ENCODE measurements at places on chromosomes 3 and 15.

DNA sequence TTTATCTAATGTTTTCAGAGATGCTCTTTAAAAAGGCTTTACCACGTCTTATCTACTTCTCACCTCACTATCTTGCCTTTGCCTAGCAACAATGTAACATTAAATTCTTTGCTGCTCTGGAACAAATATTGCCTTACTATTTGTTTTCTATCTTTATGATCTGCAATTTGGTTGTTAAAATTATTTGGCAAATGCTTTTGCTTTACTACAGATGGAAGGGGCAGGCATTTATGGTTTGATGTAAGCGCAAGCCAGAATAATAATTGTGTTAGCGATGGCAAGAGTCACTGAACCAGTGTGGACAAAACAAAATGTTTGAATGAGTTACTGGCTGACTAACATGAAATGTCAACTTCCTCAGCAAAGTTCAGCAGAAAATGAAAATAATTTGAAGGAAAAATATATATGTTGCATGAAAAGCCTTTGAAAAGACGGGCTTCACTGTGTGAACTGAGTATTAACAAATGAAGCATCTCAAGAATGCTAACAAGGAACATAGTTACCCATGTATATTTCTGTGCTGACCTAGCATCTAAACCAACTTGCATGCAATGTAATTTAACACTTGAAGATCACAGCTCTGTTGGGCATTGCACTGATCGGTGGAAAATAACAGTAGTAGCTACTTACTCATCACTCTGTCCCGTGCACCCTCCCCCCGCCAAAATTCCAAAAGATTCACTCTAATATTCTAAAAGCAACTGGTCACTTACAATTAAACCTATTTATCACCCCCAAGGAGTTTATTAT is 454.0 kb upstream of the ARHGEF26 start:
- no peak for DNase-seq

DNA sequence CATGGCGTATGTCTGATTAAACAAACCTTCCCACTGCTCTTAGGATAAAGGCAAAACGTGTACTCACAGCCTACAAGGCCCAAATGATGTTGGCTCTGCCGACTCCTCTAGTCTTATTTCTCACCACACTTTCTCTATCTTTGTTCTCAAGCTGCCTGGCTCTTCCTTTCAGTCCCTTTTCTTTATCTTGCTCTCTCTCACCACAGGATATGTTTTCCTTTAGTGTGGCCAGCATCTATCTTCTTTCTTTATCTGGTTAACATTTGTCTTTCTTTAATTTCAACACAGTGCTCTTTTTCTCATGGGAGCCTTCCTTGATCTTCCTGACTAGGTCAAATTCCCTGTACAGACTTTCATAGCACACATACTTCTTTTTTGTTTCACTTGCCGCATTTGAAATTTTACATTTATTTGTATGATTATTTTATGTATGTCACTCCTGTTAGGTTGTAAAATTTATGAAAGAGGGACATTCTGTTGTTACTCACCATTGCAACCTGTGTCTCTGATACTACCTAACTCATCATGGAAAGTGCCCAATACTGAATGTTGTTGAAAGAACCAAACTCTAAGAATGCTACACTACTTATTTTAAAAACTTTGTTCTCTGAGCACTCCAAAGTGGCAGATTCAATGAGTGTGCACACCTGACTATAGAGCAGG is 328.9 kb upstream of the CBLB start:
- no peak for DNase-seq

- DNase-seq: no peak
Measured at GRCh38 chr15:57310876-57311275, 65.4 kb upstream of the CGNL1 start.

GRCh38 chr3:188947401-188948280 is 224.1 kb upstream of the TPRG1 start:
- DNase-seq: no peak

DNA sequence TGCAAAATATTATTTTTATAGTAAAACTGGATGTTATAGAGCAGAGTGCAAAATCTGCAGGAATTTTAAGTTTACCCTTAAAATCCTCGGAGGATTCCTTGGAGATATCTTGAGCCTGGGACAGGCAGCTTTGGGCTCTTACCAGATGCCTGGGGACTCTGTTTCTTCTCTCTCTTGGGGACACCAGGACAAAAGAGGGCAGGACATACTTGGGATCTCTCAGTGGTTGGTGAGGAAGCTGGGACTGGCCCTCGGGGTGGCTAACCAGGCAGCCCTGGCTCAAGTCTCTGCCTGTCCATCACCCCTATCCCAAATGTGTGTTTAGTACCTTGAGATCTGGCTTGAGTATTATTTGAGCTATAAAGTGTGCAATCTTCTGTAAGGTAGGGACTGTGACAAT is 38.6 kb downstream of the TKT start:
- DNase-seq: no peak

- no peak for DNase-seq
Measured at GRCh38 chr3:69005791-69006482, 7.5 kb downstream of the EOGT start.

DNA sequence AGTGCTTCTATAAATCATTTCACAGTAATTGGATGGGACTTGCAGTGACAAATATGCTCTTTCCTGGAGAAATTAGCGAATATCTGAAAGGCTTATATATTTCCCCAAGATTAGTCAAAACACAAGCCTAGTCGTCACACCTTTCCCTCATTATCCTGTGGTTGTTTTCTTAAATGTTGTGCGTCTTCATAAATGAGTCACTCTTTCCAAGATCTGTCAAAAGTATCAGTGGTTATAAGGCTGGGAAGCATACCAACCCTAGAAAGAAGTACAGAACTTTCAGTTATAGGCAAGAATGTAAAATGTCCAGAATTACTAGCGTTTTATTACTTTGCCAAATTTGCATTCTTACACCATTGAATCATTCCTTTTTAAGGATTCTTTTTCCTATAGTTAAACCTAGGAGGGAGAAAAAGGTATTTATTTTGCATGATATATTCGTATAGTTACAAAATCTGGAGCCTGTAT is 33.6 kb downstream of the TMEM212 start:
- no peak for DNase-seq

GRCh38 chr3:21484828-21485144 is 266.2 kb downstream of the ZNF385D start:
- DNase-seq: no peak

DNA sequence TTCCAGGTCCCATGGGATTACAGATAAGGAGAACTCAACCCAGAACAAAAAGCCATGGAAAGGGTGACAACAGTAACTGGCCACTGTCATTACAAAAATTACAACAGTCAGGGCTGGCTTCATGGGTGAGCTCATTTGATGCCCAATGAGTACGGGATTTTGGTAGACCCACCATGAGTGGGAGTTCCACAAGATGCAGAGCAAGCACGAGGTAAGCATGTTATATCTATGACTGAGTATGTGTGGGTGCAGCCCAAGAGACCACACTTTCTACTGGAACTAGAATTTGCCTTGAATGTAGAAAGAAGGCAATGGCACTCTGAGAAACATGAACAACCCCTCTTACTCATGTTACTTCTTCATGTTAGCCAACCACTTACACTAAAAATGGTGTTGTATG is 83.3 kb downstream of the IGF2BP2 start:
- DNase-seq: no peak

DNA sequence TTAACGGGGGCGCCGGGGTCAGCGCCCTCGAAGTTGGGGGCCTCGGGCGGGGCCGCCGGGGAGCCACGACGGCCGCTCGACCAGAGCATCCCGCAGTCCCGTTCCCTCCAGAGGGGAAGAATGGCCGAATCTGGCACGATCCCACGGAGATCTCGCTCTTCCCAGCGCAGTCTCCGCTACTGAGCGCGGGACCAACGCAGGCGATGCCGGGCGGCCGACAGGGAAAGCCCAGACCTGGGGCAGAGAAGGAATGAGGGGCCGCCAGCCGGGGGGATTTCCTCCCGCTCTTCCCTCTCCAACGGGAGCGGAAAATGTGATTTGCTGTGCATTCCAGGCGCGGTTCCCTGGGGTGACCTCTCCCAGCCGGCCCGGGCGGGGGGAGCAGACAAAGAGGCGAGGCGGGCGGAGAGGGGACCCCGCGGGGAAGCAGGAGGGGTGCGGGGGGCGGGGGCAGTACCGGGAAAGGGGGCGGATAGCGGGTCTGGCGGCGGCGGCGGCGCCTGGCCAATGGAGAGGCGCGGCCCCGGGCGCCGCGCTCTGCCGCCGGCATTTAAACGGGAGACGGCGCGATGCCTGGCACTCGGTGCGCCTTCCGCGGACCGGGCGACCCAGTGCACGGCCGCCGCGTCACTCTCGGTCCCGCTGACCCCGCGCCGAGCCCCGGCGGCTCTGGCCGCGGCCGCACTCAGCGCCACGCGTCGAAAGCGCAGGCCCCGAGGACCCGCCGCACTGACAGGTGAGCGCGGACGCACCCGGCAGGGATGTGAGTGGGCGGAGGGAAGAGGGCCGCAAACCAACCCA is at the start of gene GREM1:
Gene GREM1 (plus strand): TSS at position 579 of the 801 bp plus-strand sequence. CDS start 12,687 bp downstream, outside the sequence.
- DNase-seq: no peak

- DNase-seq: no peak
Measured at GRCh38 chr3:77160931-77161497, 121.1 kb downstream of the ROBO2 start.

- DNase-seq: no peak
Measured at GRCh38 chr3:14517601-14518431, 22.3 kb downstream of the GRIP2 start.

GRCh38 chr15:91624353-91624968 is 229.0 kb upstream of the SLCO3A1 start:
- DNase-seq: no peak

DNA sequence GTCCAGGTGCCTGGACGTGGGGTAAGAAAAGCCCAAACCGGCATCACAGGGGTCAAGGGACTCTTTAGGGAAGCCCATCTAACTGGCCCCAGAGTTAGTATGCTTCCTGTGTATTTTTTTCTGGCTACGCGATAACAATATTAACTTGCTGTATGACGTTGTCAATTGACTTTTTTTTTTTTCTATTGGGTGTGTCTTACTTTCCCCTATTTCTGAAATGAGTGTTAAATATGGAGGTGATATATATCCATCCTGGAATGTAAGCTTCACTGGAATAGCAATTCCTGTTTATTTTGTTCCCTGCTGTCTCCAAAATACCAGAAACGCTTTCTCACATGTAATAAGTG is 598 bp upstream of the GMNC start:
- DNase-seq: no peak

DNA sequence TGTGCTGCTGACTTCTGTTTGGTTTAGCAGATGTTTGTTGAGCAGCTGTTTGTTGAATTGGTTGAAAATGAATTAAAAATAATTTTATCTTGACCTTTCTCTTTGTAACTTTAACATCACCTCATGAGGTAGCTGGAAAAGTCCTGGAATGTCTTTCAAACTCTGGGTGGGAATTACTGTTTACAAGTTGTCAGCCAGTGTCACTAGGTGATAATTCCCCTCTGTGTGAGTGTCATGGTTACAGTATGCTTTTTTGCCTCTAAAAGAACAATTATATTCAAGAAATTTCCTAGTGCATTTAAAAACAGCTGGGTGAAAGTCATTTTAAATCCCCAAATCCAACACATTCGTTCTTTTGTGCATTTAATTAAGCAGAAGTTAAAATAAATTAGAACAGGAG is 113.2 kb downstream of the PTPRG start:
- DNase-seq: no peak

DNA sequence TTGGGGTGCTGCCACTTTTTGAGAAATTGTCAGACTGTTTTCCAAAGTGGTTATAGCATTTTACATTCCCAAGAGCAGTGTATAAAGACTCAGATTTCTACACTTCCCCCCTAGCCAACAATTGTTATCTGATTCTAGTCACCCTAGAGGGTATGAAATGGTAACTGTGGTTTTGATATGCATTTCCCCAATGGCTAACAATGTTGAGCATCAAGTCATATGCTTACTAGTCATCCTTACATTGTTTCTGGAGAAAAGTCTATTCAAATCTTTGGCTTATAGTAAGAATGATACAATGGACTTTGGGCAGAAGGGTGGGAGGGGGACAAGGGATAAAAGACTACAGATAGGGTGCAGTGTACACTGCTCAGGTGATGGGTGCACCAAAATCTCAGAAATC is 73.3 kb downstream of the CSNK1G1 start:
- DNase-seq: no peak

DNA sequence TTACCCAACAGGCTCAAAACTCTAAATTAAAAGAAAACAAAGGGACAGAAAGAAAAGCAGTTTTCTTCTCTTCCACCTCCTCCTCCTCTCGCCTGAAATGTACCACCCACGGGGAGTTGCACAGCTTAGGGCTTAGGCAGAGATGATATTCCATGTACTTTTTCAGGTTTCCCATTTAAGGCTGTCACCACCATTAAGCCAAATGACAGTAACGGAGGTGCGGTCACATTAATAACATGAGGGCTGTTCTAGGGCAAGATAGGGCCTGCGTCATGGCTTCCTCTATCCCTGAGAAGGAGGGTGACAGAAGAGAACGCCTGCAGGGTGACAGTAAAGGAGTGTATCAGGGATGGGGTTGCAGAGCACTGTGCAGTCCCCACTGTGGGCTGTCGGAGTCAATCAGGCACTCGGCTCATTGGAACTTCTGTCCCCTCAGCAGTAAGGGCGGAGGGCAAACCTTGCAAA is 51.7 kb upstream of the TJP1 start:
- DNase-seq: no peak

DNA sequence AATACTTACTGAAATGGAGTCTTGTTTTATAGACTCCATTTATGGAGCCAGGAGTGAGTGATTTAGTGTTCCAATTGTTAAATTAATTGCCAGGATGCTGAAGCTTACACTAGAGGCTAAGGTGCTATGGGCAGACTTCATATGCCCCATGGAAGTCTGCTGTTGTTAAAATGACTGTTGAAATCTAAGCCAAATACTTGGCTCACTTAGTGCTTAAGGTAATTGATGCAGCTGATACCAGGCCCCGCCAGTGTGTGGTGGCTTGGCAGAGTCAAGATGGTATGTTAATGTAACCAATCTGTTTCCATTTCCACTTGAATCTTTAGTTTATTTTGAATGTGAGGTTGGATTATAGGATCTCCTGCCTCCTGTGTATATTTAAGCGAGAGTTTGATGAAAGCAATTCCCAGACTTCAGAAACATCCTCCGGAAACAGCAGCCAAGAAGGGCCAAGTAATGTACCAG is 187.1 kb downstream of the ITPR1 start:
- DNase-seq: no peak

DNA sequence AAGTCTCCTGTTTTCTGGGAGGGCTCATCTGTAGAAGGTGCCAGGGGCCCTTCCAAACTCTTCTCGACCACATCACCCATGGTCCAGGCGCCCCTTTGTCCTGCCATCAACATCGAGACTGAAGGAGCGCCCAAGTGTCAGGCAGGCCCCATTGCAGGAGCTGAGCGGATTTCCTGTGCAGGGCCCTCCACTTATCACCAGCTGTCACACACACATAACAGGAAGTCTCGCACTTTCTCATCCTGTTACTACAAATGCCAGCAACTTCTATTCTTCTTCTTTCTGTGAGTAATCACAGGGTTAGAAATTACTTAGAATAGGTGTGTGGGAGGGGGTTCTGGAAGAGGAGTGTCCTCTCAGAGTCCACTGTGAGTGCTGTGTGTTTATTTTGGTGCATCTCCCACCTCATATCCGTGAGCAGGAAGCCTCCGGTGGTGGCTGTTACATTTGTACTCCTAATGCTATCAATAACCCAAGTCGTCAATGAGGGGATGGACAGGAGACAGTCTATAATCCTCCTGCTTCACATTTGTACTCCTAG is at the start of gene KLHL6:
Gene KLHL6 (minus strand): TSS at position 166 of the 541 bp plus-strand sequence. CDS start 53 bp downstream, at position 113.
- DNase-seq: peak; percentile 63
